Effector memory CD4-positive, alpha-beta T cell (primary cell): ENCODE measurements at places on chromosomes 16 and 17.

- peak; percentile 41 for DNase-seq
Measured at GRCh38 chr17:42678951-42679491, 2.2 kb upstream of the PLEKHH3 start.

GRCh38 chr16:87107201-87107600 is 210.0 kb downstream of the C16orf95 start:
- no peak for DNase-seq

- no peak for DNase-seq
Measured at GRCh38 chr16:65116818-65117430, 4.9 kb downstream of the CDH11 start.

DNA sequence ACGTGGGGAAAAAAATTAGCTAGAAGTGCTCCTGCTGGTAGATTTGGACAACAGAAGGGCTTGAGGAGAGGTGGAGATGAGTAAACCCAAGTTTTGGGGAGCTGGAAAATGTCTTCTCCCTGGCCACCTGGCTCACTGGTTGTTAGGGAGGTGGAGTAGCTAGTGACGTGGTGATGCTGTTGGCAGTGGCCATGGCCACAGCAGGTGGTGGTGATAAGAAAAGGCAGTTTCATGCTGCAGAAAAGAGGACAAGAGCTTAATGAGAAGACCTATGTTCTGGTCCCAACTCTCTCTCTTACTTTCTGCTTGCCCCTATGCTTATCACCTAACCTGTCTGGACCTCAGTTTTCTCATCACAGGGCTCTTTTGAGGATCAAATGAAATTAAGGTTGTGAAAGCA is 223.5 kb upstream of the N4BP1 start:
- DNase-seq: no peak

DNA sequence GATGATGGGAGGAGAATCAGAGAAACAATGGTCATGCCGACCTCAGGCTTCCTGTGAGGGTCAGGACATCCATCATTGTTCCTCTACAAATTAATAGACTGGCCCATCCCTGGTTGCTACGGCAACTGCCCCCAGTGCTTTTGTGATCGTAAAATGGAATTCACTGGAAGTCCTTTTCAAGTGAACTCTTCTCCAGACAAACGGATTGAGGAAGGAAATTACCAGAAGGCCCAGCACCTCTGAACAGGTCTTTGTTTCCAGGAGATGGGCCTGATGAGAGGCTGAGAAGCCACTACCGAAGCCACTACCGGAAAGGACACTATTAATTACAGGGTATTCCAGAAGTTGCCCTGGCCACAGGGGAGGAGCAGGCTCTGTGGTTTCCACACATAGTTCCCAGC is 126.0 kb downstream of the MGAT5B start:
- DNase-seq: no peak

DNA sequence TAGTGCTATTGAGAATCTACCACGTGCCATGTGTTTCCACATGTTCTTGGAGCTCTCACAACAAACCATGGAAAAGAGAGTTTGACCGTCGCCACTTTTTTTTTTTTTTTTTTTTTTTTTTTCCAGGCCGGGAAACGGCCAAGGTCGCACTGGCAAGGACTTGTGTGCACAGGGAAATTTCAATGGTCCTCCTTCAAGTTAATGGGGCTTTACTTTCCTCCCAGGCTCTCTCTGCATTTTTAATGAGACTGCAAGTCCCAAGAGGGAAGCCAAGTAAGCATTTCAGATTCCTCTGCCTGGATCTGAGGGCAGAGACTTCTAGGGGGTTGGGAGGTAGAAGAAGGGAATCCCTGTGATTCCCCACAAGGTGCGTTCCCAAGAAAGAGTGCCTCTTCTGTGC is 94.7 kb upstream of the MPHOSPH6 start:
- DNase-seq: no peak

- DNase-seq: no peak
Measured at GRCh38 chr16:15790458-15790857, 66.4 kb downstream of the MYH11 start.
